ENCODE measurements at places on chromosomes 5 and 9.

DNA sequence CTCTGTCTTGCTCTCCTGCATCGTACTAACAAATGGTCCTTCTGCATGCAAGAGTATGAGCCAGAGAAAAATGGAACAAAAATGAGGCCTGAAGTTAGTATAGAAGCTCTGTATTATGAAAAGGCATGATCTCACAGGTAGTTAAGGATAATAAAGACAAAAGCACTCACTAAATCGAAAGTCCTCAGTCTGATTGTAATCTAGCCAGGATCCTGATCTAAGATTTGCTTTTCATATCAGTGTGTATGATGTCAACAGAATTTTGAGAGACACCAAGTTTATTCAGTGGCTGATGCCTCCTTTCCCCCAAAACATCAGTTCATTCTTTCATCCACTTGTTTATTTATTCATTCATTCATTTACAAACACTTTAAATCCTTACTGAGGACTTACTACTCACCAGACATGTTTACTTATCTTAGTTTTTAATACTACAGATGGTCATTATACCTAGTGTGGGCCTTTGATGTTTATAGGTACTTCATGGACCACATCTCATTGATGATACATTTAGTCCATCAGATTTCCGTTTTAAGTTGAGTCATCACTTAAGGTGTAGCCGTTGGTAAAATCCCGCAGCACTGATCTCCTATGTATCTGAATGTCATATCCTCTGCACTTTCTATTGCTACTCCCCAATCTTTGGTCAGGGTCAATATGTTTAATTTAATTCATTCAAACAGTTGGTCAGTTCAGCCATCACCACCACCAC, 105.2 kb upstream of the DHFR start:
- DNase-seq: no peak

DNA sequence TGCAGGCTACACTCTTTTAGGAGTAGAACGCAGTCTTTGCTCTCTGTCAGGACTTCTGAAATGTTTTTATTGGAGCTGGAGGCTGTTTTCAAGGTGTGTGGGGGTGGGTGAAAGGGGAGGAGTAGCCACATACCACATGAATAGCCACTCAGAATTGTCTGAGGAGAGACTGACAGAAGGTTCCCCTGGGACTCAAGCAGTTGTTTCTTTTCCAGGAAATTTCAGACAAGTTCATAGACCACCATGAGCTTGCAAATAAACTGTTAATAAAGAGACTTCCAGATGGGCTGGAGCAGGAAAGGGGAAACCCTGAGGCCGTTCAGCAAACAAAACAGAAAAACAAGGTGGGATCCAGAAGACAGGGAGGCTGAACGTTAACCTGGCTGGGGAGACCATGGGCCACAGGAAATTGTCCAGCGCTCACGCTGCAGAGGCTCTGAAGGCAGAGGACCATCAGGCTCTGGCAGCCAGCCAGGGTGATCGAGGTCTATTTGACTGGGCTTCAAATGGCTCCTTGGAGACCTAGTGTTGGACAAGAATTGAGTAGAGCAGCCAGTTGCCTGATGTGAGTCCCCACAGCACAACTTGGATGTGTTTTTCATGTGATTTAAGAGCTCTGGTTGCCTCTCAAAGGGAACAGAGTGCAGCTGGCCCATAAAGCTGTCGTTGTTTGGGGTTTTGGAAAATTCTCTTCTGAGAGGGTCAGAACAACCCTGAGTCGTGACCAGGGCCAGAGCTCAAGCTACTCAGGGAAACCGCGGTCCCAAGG, 159.2 kb upstream of the RAI14 start:
- no peak for DNase-seq

DNA sequence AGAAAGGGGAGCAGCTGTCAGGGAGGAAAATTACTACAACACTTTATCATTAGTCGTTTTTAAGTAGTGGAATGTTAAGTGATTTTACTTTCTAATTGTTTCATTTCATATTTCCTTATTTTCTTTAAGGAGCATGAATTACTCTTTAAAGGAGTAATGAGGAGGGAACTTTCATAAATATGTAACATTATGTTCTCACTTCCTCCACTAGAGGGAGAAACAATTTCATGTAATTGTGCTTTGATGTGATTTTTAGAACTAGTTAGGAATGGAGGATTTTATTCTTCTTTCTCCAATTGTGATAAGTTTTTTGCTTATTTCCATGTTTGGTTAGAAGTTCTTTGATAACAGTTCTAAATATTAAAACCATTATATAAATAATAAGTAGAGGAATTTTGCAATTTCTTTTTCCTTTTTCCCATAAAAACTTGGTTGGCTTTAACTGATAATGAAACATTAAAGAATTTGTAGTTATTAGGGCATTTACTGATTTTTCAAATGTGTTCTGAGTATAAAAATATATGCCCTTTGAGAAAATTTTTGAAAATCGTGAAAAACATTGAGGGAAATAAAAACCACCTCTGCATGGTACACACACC, 25.6 kb downstream of the CEP78 start:
- peak; percentile 7 for DNase-seq

GRCh38 chr5:74384851-74385250, 255.7 kb downstream of the ENC1 start:
- DNase-seq: no peak

DNA sequence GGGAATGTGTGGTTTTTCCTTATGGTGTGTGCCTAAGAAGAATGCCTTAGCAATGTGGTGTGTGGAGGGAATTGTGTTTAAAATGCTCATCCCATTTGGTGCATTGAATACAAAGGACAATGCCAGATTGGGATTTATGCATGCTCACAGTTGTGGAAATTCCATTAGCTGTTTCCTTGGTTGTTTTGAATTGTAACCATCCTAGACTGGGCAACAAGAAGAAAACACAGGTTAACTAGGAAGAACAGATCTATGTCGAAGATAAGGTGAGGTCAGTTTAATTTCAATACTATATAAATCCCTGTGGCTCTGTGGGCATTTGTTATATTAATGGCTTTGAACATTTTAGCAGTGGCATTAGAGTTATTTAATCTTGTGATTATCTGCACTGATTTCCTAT, 266.8 kb downstream of the MAT2B start:
- DNase-seq: no peak

GRCh38 chr5:96067894-96068614, 106.4 kb upstream of the ELL2 start:
- DNase-seq: no peak

GRCh38 chr5:132026516-132027008, 15.1 kb upstream of the ACSL6 start:
- no peak for DNase-seq

DNA sequence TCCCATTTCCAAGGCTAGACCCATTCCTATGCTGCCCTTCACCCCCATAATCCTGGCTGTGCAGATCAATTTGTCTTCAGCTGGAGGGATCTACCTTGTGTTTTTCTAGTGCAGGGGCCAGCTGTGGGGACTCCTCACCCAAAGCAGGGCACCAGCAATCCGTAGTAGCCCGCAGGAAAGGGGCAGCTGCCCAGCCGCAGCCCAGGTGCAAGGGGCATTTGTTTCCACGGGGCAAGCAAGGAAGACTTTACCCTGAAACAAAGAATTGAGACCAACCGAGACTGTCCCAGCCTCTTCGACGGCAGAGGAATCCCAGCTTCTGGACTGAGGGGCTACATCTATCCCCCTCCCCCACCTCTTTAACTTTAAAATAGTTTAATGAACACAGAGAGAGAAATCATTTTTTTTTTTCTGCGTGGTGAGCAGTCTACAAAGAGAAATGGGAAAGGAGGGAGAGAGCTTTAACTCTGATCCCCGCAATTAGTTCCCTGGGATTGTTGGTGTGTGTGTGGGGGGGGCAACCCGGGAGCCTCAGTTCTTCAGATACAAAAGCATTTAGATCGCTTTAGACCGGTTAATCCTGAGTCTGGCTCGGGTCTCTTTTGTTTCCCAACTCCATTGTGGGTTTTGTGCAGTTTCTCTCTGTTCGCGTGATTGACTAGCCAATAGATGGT, 10.6 kb upstream of the LHX2 start:
- DNase-seq: no peak

Data from RPMI8226 (cell line).